Kidney epithelial cell (primary cell): ENCODE measurements at places on chromosomes 6 and 20.

DNA sequence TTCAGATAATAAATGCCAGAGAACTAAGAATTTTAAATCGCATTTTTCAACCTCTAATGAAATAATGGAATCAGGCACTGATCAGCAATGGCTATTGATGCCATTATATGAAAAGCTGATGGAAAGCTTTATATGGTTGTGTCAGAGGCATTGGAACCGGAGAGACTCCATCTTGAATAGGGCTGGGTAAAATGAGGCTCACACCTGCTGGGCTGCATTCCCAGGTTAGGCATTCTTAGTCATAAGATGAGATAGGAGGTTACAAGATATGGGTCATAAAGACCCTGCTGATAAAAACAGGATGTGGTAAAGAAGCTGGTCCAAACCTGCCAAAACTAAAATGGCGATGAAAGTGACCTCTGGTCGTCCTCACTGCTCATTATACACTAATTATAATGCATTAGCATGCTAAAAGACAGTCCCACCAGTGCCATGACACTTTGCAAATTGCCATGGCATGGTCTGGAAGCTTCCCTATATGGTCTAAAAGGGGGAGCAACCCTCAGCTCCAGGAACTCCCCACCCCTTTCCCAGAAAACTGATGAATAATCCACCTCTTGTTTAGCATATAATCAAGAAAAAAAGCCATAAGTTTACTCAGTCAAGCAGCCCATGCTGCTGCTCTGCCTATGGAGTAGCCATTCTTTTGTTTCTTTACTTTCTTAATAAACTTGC, 40.2 kb upstream of the CD83 start:
- DNase-seq = no peak

DNA sequence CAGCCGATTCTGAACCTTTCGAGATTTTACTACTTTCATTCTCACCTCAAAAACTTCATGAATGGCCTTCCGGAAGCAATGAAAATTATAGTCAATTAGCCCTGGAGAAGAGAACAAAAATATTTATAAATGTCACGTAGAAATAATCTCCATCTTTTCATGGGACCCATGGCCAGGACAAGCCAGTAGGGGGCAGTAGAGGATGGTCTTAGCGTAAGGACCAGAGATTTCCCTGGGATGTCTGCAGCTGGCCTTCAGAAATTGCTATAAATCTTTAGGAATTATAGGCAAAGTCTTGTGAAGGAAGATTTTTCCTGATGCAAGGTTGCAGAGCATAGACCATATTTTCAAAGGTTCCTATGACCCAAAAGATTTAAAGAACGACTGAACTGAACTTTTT, 15.6 kb upstream of the UBE2J1 start:
- no peak for DNase-seq

DNA sequence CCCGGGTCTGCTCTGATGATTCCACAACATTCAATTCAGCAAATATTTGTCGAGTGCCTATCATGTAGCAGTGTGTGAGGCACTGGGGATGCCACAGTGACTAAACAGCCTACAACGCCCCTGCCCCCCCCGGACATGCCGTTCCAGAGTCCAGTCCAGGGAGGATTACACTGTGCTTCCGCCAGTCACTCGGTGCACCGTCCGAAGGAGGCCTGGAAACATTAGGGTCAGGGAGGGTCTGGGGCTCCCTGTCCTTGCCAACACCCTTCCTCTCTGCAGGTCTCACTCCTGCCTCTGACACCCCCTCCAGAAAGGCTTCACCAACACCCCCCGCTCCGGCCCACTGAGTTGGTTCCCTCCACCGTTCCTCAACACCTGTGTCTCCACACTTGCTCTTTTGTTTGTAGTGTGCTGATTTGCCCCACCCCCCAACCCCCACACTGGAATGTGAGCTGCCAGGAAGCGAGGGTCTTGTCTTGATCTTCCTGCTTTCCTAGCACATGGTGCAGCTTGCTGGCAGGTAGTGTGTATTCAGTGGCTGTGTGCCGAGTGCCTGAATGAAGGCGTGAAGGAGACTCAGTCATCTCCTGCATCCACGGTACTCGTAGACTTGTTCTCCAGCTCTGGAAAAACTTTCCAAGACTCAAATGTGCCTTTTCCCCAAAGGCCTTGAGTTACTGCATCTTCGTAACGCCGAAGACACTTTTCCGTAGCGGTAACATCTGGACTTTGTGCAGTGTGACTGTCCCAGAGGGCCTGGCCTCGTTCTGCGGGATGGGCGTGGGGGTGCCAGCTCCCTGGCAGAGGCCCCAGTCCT, 150.4 kb downstream of the ZDHHC14 start:
- DNase-seq = no peak

GRCh38 chr20:1806456-1806855, 88.8 kb upstream of the SIRPA start:
- DNase-seq = no peak

- DNase-seq = no peak
Observed at GRCh38 chr6:135173242-135173988, 7.7 kb upstream of the MYB start.

GRCh38 chr20:33897313-33897912, 86.3 kb downstream of the CHMP4B start:
- no peak for DNase-seq

- DNase-seq = no peak
Observed at GRCh38 chr6:130396722-130397121, 30.9 kb downstream of the TMEM200A start.
